ENCODE measurements at places on chromosomes 16 and 17.

DNA sequence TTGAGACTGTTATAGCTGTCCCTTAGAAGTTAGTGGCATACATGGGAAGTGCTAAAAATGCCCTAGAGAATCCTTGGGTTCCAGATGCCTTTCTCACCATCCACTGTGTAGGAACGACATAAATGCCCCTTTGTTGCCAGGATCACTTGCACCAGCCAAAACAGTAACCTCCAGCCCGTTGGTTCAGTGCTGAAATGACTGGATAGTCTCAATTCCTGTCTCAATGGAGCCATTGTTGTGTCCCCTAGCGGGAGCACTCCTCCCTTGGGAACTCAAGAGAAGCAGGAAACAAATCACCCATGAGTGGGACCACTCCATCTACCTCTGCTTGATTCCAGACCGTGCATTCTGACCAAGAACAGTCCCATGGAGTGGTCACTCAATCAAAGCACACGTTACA, 23.1 kb downstream of the MPHOSPH6 start:
- no peak for DNase-seq

- DNase-seq: no peak
Observed at GRCh38 chr17:17985555-17985954, 12.9 kb downstream of the DRC3 start.

GRCh38 chr17:69864462-69864861, 210.6 kb upstream of the KCNJ16 start:
- no peak for DNase-seq

GRCh38 chr17:31051506-31051905, 43.3 kb upstream of the NF1 start:
- DNase-seq: no peak

GRCh38 chr16:66222756-66223155, 143.7 kb upstream of the CDH5 start:
- DNase-seq: no peak

DNA sequence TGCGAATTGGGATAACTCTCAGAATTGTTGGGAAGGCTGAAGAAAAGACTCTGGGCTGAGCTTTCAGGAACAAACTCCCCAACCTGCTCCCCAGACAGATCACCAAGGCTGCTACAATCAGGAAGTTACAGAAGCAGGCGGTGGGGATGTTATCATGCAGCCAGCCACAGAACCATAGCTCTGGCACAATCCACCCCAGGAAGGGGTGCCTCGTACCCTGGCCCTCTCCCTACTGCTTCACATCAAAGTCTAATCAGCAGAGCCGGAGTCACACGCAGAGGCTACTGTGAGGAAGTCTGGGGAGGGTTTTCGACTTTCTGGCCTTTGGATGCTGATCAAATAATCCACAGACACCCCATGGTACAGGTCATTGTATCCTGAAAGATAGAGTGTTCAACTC, 86.8 kb downstream of the NTN1 start:
- no peak for DNase-seq
